Stimulated activated CD8-positive, alpha-beta memory T cell treated with anti-CD3 and anti-CD28 coated beads, Interleukin-15, amount 100 ng/mL, for 4 hours (primary cell): ENCODE measurements at places on chromosomes 6 and 20.

DNA sequence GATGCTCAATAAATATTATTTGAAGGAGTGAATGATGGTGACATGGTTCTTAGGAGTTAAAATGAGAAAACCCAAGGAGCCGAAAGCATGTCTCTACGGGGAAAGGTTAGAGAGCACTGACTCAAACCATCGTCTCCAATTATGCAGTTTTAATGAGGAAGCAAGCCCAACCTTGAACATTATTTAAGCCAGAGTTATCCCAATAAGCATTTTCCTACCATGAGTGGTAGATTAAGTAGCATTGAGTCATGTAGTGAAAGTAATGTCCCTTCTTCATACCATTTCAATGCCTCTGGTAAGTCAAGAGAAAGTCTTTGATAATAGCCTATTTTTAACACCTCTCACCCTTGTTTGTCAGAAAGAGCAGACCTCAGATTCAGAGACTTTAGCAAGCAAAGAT lies 13.5 kb downstream of the TSHZ2 start:
- DNase-seq = no peak

DNA sequence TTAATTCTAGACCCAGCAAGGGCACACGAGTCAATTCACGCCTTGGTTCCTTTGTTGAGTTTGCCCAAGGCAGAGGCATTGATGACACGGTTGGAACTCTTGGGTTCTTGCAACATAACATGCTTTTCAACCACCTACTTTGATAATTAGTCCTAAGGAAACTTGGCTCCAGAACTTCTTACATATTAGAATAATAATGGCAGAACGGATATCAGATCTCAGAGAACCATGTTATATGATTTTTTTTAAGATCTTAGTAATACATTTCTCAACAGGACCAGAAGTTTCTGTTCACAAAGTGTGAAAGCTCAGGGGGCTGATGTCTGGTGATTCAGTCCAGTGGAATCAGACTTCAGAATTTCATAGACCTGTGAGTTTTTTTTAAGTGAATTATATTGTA lies 19.2 kb downstream of the SPTLC3 start:
- no peak for DNase-seq

DNA sequence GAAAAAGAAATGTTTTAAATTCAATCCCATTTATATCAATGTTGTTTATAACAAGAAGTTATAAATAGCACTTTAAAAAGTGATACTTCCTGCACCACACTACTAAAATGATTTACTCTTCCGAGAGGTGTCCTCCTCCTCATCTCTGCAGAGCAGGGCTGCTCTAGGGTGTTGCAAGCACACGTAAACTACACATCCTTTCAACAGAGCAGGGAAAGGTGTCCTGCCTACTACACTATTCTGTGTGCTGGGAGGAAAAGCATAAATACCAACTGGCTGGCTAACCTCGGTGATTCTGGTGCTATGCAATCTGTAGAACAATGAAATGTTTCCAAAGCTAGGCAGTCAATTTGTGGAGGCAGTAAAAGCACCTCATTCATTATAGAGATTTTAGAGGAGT lies 89.5 kb upstream of the MAP7 start:
- DNase-seq = no peak

DNA sequence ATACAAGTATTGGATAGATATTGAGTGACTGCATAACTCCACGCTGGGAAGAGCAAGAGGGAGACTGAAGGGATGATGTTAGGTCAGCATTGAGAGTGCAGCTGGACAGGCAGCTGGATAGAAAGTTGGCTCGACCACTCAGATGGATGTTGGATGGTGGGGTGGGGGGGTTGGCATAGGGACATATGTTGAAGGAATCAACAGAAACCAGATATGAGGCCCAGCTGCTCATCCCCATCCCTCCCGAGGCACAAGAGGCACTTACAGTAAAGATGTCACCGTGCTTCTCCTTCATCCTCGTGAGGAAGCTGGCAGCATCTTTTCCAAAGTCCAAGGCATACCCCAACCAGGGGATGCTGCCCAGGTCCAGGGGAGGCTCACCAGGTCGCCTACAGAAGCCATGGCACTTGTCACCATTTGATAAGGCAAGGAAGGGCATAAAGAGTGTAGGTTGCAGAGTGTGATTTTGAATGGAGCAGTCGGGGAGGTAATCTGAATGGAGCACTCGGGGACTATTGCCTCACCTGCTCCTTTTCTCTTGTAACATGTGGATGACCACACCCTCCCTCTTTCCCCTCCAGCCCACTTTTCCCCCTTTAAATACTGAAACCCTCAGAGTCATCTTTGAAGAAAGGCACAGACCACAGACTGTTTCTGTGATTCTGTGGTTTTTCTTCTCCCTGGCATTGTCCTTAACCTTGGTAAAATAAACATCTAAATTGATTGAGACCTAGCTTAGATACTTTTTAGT lies 18.0 kb downstream of the PTGIS start:
- DNase-seq = no peak

DNA sequence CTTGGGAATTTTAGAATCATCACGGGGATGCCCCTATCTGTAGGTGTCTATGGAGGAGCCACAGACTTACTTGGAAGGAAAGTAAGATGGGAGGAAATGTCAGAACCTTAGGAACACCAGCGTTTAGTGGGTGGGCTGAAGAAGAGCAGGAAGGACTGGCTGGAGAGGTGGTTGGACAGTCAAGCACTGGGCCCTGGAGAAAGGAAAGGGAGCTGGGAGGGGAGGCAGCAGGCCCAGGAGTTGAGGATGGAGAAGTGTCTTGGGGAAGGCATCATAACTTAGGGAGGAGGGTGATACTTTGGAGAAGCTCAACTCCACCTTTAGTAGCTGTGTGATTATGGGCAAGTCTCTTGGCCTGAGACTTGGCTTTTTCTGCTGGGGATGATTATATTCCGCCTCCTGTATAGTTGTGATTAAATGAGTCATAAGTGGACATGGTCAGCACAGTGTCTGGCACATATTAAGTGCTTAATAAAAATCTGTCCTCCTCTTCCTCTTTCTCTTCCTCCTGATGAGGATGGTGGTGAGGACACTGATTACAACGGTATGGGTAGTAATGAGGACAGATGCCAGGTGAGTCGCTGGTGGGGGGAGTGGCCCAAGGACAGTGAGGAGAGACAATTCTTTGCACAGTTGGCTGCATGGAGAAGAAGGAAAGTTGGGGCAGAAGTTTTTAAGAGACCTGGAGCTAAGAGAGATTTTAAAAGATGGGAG lies 125.7 kb downstream of the TOX2 start:
- DNase-seq = no peak

DNA sequence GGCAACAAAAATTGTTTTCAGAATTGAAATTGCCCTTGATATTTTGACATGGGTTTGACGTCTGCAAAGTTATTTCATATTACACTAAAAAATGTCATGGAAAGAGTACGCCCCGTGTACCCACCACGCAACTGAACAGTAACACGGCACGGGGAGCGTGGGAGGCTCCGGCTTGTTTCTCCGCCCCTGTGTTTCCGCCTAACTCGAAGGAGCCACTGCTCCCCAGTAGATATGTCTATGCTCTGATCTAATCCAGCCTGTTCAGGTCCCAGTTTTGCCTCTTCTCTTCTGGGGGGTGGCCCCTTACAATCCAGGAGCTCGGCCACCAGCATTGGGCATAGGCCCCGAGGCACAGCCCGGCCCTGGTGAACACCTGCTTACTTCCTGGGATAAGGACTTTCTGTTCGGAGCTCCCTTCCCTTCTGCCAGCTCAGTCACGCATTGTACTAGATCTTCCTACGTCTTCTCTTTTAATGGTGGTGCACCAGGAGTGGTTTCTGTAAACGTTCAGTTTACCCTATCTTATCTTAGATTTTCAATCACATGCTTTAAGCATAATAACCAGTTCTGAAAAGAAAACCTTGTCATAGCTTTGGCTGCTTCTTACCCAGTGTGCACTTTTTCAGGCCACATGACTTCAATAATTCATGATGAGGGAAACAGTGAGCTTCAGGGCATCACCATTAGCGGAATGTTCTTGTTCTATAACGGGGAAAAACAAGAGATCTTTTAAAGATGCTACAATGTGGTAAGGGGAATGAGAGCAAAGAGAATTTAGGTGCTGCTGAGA lies 43.9 kb upstream of the EXOC2 start:
- no peak for DNase-seq

GRCh38 chr6:106446287-106446885 lies 85.9 kb downstream of the CRYBG1 start:
- no peak for DNase-seq

- DNase-seq = no peak
These were observed 12.9 kb downstream of the COX7A2 start for GRCh38 chr6:75230484-75231325.

DNA sequence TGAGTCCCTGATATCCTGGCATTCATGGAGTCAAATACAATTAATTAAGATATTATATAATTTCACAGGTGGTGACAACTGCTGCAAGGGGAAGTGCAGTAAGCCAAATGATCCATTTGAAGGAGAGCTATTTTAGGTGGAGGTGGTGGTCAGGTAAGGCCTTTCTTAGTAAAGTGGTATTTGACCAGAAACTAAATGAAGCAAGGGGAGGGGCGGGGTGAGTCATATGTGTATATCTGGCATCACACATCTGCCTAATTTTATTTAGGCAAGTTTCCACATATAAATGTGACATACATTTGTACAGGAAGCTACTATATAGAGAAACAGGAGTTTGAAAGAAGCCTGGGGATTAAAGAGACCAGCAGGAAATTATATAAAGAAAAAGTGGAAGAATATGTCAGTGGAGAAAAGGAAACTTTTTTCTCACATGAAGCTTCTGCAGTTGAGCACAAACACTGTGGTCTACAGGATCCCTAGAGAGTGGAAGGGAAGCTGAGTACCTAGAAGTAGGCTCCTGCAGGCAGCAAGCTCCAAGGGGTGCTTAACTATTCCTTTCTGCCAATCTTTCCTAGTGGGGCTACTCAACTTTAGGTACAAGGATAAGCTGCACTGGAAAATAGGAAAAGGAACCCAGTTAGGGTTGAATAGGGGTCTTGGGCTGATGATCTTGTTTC lies 99.6 kb downstream of the OGFRL1 start:
- no peak for DNase-seq

DNA sequence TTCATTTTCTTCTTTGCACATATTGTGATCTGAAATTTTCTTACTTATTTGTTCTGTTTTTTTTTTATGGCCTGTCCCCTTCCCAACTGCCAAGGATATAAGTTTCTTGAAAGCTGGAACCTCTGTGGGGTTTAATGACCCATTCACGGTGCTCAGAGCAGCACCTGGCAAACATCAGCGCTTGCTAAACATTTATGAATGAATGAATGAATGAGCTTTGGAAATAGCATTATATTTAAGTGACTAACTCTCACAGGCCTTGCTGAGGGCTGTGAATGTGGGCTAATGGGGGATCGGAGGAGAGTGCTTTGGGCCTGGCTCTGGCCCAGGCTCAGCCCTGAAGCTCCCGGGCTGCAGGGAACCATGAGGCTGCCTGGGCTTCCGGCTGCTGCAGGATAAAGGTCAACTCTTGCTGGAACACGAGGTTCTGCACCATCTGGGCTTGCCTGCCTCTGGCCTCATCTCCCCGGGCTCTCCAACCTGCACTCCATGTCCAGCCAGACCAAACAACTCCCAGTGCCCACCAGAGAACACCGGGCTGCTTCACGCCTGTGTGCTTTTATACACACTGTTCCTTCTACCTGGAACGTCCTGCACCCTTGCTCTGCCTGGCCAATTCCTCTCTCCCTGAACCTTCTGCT lies 14.6 kb upstream of the ARMC12 start:
- DNase-seq = no peak

- DNase-seq = no peak
These were observed 8.8 kb downstream of the GPR31 start for GRCh38 chr6:167148997-167149396.

DNA sequence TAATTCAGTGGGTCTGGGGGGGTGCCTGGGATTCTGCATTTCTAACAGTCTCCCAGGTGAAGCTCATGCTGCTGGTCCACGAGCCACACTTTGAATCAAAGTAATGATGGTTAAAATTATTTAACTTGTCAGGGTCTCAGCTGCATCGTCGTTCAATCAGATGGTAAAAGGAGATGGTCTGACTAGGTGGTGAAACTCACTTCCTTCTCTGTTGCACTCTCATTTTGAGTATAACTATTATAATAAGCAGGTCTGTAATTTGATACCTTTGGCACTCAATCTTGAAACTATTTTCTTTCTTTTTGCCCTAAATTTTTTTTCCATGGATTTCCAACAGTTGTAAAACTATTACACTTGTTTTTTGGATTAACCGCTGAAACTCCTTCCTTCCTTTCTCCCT lies 292.5 kb downstream of the FARS2 start:
- DNase-seq = no peak

- DNase-seq = no peak
These were observed 14.4 kb upstream of the RIPPLY2 start for GRCh38 chr6:83838727-83839126.

- DNase-seq = no peak
These were observed 34.0 kb upstream of the BMP6 start for GRCh38 chr6:7691675-7692452.

DNA sequence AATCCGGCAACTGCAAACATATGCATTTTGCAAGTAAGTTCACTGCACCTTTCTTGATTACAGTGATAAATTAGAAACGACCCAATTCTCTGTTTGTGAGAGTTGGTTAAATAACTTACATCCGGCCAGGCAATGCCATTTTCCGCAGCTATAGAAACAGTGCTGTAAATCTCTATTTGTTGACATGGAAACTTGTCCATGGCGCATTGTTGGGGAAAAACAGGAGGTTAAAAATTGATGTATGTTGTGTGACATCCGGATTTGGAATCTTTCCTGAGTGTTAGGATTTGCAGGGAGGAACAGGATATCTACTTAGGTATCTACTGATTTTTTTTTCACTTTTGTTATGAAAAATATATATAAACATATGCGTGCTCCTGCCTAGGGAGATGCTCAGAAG lies 66.5 kb downstream of the DLGAP4 start:
- DNase-seq = no peak

DNA sequence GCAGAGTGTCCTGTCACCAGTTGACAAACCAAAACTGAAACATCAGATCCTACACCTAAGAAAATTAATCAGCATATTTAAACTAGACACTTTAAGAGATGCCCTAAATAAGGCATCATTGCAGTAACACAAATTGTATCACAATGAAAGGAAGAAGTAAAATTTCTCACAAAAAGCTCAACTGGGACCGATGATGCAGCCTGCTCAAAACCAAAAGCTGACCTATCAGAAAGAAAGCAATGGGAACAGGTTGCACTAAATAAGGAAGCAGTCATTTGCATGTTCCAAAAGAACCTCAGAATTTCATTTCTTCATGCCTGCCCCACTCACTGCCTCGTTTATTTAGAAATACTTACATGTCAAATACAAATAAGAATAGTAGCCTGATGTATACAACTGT lies 12.1 kb downstream of the HIVEP2 start:
- no peak for DNase-seq

GRCh38 chr6:168545428-168545827 lies 104.4 kb downstream of the SMOC2 start:
- no peak for DNase-seq

- DNase-seq = no peak
These were observed 28.0 kb downstream of the ID4 start for GRCh38 chr6:19865178-19865577.

DNA sequence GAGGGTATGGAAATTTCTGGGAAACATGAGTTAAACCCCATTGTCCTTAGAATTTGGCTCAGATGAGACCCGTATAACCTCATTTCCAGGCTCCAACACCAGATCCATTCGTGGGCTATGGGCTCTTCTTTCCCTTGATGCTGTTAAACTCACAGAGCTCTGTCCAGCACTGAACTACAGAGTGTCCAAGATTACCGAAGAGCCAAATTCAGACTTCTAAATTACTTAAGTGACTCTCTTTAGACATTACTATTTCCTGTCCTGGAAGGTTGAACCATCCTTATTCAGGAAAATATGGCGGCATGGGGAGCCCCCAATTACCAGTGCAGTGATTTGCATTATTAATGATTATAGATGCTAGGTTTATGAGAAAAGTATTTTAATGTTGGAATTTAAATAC lies 124.9 kb upstream of the EDN1 start:
- DNase-seq = no peak
